CD4-positive, alpha-beta T cell (primary cell): ENCODE measurements at places on chromosomes 12 and 14. TPM values are rescaled to one million over a fixed set of nuclear protein-coding genes. Genes with fewer than 3 reads are reported as not detected.

The LHX5 gene
- total RNA-seq = not detected

The KRT71 gene
- total RNA-seq = not detected

GRCh38 chr14:49919825-49920659 is 27.2 kb downstream of the ARF6 start:
- H3K4me3 ChIP-seq = no peak overlapping the region
- no peaks in the 10 kb centered on the region for H3K36me3 ChIP-seq
- DNase-seq = no peak
- peaks cover 4% of the 10 kb centered on the region for H3K4me1 ChIP-seq

DNA sequence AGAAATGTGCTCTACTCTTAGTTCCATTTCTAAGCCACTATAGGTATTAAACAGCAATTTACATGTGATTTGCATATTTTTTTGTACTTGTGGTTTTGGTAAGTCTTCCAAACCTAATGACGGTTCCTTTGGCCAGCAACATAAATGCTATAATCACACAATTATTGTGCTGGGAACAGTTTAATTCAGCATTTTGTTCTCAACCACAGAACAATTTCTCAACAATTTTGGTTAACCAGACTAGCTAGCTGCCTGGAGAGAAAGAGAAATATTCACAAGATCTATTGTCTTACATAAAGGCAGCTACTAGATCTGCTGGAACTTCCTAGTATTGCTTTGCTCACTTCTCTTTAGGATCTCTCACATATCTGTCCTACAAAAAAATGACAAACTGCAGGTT is 265.3 kb downstream of the SOX5 start:
- no peaks in the 10 kb centered on the region for H3K27me3 ChIP-seq
- H3K4me3 ChIP-seq = no peak overlapping the region
- H3K27ac ChIP-seq = no peak overlapping the region
- DNase-seq = no peak
- no peaks in the 10 kb centered on the region for H3K4me1 ChIP-seq

DNA sequence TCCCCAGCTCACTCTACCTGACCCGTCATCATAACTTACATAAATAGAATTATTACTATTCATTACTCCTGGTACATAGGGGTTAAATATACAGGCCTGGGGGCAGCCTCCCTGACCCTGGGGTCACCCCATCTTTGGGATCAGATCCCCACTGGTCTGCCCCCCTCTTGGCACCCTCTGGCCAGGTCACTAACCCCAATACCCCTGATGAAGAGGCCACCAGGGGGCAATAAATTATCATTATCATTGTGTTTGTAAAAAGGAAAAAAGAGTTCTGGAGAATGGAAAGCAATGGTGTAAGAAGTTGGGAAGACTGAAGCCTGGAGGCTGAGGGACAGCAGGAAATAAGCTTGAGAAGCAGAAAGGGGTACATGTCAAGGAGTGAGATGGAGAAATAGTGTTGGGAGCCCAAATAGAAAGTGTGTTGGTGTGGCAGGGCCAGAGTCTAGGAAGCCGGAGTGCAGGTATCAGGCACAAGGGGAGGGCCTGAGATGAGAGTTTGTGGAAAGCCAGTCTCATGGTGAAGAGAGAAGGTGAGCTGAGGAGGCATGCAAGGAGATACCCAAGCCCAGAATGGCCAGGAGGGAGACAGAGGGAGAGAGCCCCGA is 6.1 kb upstream of the AAAS start:
- peaks cover 33% of the 10 kb centered on the region for H3K4me1 ChIP-seq
- H3K36me3 ChIP-seq = no peaks in the 10 kb centered on the region
- no peak for DNase-seq
- H3K4me3 ChIP-seq = no peak overlapping the region
- H3K27ac ChIP-seq = no peak overlapping the region

GRCh38 chr12:129304529-129304928 is 451.3 kb downstream of the GLT1D1 start:
- no peak overlapping the region for H3K4me3 ChIP-seq
- H3K4me1 ChIP-seq = no peaks in the 10 kb centered on the region
- H3K36me3 ChIP-seq = no peaks in the 10 kb centered on the region
- DNase-seq = no peak
- no peak overlapping the region for H3K27ac ChIP-seq

- H3K4me3 ChIP-seq = peak overlapping the region; percentile 22
- H3K27me3 ChIP-seq = no peaks in the 10 kb centered on the region
- H3K36me3 ChIP-seq = peaks cover 13% of the 10 kb centered on the region
These were observed 5.0 kb downstream of the TTC9 start for GRCh38 chr14:70646705-70647104.

GRCh38 chr12:60872850-60873713 is 1277.3 kb downstream of the SLC16A7 start:
- H3K4me3 ChIP-seq = no peak overlapping the region
- H3K4me1 ChIP-seq = no peaks in the 10 kb centered on the region
- H3K27me3 ChIP-seq = no peaks in the 10 kb centered on the region
- no peaks in the 10 kb centered on the region for H3K36me3 ChIP-seq

GRCh38 chr12:55043542-55043941 is 23.8 kb downstream of the NEUROD4 start:
- H3K36me3 ChIP-seq = no peaks in the 10 kb centered on the region
- DNase-seq = no peak
- no peak overlapping the region for H3K27ac ChIP-seq

DNA sequence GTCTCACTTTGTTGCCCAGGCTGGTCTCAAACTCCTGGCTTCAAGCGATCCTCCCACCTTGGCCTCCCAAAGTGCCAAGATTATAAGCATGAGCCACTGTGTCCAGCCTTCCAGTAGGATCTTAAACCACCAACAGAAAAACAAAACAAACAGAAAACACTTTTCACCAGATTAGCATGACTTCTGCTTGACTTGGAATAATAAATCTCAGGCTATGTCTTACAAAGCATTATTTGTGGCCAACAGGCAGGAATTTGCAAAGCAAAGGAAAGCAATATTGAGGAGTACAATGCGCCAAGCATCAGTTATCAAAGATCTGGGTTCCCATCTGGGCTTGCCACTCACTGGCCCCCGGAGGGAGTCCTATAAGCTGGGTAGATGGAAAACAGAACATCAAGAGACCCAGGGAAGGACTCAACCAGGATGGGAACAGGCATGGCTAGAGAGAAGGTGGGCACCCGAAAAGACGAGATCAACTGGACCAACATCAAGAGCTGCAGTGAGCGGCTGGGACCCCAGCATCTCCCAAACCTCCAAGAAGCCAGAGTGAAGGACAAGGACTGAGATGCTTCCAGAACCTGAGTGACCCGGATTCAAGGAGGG is 101.2 kb downstream of the TMEM30B start:
- no peak overlapping the region for H3K4me3 ChIP-seq
- H3K4me1 ChIP-seq = peaks cover 16% of the 10 kb centered on the region
- H3K36me3 ChIP-seq = no peaks in the 10 kb centered on the region
- DNase-seq = no peak

- H3K27ac ChIP-seq = no peak overlapping the region
- no peaks in the 10 kb centered on the region for H3K36me3 ChIP-seq
- H3K4me3 ChIP-seq = no peak overlapping the region
- no peaks in the 10 kb centered on the region for H3K4me1 ChIP-seq
- no peaks in the 10 kb centered on the region for H3K27me3 ChIP-seq
- no peak for DNase-seq
These were observed 121.4 kb downstream of the EFCAB11 start for GRCh38 chr14:89833120-89833532.

- H3K27me3 ChIP-seq = no peaks in the 10 kb centered on the region
- no peaks in the 10 kb centered on the region for H3K4me1 ChIP-seq
- H3K36me3 ChIP-seq = no peaks in the 10 kb centered on the region
- peak; percentile 17 for DNase-seq
These were observed 93.0 kb downstream of the GTF2A1 start for GRCh38 chr14:81127785-81128184.

- peak; percentile 29 for DNase-seq
- H3K4me1 ChIP-seq = no peaks in the 10 kb centered on the region
- H3K36me3 ChIP-seq = no peaks in the 10 kb centered on the region
- no peak overlapping the region for H3K27ac ChIP-seq
- peaks cover 4% of the 10 kb centered on the region for H3K27me3 ChIP-seq
- H3K4me3 ChIP-seq = no peak overlapping the region
These were observed 14.8 kb downstream of the IRAK3 start for GRCh38 chr12:66203820-66204219.
